ENCODE measurements at places on chromosomes 1 and 21.

GRCh38 chr1:208496467-208497371, 252.5 kb upstream of the PLXNA2 start:
- DNase-seq = no peak

- no peak for DNase-seq
Measured at GRCh38 chr1:7941437-7941793, 776 bp upstream of the TNFRSF9 start.

- DNase-seq = no peak
Measured at GRCh38 chr1:14894811-14895560, 258.6 kb upstream of the TMEM51 start.

DNA sequence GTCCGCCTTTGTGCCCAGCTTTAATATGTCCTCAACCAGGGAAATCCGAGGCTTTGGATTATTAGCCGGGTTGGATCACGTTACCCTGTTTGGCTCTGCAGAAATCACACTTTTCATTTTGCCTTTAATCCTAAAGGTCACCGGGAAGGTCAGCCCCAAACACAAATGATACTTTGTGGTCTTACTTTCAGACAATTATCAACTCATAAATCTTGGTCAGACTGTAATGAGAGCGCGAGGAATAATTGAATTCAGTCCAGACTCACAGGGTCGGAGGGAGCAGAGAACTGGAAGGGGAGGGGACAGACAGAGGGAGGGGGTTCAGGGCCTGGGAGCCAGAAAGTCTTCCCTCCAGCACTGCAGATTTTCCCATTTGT, 91.7 kb upstream of the NFIA start:
- no peak for DNase-seq

GRCh38 chr21:42117229-42117966, 46.3 kb downstream of the UMODL1 start:
- DNase-seq = peak; percentile 79

DNA sequence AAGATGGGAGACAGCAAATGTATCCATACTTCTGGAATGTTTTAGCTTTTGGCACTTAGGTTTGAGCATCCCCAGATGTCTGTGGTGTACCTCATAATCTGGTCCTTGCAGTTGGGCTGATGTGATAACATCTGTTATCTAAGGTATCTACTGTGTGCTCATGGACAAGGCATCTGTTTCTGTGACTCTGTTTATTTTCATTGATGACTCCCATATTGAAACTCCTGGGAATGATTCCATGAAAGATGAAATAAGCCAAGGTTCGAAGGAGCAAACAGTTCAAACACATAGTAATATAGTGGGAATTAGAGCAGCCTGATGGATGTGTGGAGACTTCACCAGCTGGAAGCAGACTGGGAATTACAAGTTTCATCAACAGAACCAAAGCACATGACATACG, 20.7 kb upstream of the TRIM45 start:
- DNase-seq = no peak

DNA sequence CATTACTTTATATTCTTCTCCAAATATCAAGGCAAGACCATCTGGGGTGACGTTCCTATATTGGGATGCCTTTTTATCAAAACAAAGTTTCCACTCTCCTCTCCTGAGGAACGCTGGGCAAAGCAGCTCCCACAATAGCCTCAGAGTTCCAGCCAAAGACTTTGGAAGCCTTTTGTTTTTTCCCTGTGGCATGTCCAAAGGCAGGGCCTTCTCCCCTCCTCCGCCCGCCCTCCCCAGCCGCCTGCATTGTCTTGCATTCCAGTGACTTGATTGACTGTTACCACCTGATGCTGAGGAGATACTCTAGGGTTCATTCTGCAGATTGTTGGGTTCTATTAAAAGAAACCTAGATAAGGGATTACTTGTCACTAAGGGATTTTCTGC, 43.5 kb downstream of the PROX1 start:
- no peak for DNase-seq

DNA sequence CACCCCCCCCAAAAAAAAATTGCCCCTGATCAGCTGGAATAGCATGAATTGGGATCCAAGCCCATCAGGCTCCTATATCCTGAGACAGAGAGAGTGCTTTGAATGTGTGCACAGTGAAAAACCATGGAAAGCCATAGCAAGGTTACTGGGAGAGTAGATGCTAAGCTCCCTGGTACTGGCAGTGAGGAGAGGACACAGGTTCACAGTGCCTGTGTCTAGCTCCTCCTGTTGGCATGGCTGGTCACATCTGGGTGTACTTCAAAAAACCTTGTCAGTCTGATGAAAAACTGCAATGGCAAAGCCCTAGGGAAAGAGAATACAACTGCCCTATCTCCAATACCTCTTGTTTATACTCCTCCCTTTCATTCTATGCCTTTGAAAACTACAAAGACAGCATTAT, 12.9 kb downstream of the COPA start:
- DNase-seq = no peak

Measured in NCI-H1694 treated with DMSO at 0.1 percent for 48 hours (cell line).